ENCODE measurements at places on chromosomes 11 and 22.

GRCh38 chr11:19187833-19188258 lies 13.9 kb downstream of the CSRP3 start:
- DNase-seq: no peak

- no peak for DNase-seq
These were observed 32.7 kb downstream of the PRDM10 start for GRCh38 chr11:129969920-129970319.

DNA sequence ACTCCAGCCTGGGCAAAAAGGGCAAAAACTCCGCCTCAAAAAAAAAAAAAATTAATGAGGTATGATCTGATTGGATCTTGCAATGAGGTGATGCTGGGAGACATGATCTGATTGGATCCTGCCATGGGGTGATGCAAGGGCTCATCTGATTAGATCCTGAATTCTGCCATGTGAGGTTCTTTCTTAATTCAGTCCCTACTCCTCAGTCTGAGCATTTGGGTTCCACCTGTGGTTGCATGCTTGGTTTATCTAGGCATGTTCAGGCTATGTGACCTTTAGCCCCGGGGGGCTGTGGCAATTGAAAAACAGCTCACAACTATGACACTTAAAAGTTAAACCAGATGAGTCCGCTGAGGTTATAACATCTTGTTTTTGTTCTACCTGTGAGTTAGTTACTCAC lies 4.8 kb upstream of the TRIM6 start:
- no peak for DNase-seq

DNA sequence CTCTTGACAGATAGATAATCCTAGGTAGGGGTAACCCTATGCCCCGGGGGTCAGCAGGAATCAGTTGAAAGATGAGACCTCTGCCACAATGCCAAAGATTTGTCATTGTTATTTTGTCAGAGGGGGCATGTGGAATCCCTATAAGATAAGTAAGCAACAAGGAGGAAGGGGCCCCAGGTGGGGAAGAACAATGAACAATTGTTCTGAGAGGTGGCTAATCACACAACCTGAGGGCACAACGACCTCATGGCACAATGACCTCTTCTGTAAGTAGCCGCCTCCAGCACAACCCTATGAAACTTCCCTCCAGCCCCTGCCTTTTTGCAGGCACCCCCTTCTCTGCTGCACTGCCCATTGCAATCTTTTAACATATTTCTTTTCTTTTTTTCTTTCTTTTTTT lies 11.8 kb upstream of the FBLN1 start:
- DNase-seq: no peak

DNA sequence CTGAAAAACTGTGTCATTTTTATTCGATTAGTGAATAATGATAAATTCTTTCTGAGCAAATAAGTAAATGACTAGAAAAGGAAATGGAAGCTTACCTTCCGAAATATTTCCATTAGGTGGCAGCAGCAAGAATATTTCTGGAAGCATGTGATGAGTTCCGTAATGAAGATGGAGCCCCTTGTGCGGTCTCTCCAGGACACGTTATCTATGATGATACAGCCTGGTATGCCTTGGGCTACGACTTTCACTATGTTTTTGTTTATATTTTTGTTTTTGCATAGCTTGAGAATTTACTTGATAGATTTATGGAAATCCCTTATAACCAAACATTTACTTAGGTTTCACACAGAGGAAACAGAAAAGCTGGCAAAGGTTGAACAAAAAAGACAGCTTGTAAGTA lies 25.7 kb downstream of the CASP5 start:
- DNase-seq: no peak

DNA sequence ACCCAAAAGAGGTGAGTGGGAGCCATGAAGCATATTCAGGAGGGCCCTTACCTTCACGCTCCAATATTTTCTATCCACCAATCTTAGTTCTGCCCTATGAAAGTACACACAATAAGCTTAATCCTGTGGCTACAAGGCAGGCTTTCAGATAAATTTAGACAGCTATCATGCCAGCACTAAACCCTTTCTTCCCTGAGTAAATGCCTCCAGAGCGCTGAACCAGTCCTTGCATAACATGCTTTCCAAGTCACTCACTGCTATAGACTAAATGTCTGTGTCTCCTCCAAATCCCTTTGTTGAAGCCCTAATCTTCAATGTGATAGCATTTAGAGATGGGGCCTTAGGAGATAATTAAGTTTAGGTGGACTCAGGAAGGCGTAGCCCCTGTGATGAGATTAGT lies 50.3 kb upstream of the FIBIN start:
- no peak for DNase-seq

DNA sequence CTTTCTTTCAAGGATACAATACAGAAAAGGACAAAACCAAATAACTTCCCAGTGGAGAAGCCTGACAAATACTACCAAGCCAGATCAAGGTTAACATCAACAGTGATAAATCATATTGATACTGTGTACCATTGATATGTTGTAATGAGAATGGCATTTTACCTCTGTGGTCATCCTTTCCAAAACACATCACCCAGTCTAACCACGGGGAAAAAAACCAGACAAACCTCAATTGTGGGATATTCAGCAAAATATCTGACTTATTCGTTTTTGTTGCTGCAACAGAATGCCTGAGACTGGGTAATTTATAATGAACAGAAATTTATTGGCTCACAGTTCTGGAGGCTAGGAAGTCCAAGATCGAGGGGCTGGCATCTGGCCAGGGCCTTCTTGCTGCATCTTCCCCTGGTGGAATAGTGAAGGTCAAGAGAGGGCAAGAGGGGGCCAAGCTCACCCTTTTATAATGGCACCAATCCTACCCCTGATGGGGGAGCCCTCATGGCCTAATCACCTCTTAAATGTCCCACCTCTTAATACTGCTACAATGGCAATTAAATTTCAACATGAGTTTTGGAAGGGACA lies 66.1 kb downstream of the FAM76B start:
- no peak for DNase-seq

DNA sequence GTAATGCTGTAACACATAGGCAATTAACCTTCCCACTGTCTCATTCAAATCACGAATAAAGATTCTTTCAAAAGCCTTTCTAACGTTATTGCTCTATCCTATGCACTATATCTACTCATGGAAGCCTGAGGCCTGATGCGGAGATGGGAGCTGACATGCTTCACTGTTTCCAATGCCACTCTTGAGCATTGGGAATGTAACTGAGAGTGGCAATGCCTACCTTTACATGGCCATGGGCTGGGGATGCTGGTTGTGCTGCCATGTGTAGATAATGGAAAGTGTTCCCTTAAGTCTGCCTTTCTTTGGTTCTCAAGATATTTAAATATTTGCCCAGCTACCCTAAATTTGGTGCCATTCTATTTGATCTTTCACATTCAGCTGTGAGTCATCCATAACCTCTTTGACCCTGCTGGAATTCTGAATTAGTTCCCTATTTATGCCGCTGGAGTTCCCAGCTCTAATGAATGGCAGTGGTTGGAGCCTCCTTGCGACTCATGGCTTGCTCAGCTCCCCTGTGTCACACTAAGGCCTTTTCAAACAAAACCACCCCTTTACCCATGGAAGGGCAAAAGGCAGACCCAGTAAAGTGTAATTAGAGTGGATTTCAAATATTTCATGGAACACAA lies 21.4 kb upstream of the DKK3 start:
- DNase-seq: no peak

DNA sequence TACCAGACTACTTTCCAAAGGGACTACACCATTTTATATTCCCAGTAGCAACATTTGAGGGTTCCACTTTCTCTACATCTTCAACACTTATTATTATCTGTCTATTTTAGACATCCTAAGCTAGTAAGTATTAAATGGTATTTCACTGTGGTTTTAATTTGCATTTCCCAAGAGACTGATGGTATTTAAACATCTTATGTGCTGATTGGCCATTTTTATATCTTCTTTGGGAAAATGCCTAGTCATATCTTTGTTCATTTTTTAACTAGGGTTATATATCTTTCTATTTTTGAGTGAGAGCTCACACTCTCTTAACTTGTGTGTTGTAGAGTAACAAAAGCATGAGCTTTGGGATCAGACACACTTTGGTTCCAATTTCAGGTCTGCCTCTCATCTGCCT lies 73.7 kb downstream of the PRCP start:
- no peak for DNase-seq

- DNase-seq: no peak
These were observed 31.6 kb downstream of the SIK2 start for GRCh38 chr11:111633756-111634362.

- peak; percentile 60 for DNase-seq
These were observed 11.0 kb upstream of the SLC5A4 start for GRCh38 chr22:32265882-32266767.

DNA sequence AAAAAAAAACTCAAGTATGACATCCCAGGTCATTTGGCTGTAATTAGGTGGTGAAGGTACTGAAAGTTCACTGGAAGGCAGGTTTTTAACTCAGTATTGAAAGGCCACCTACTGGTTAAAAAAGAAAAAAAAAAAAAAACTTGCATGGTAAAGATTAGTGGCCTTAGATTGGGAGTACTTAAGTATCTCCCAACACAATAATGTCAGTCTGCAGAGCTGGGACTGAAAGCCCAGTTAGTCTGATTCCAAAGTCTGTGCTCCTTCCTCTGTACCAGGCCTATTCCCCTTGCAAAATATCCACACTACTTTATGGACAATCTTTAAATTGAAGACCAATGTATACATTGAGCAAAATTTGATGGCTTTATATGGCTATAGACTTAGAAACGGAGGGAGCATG lies 85.5 kb downstream of the NOX4 start:
- no peak for DNase-seq

- no peak for DNase-seq
These were observed 51.4 kb downstream of the SPECC1L start for GRCh38 chr22:24321999-24322398.

- no peak for DNase-seq
These were observed 380.8 kb upstream of the CADM1 start for GRCh38 chr11:115884800-115885534.

DNA sequence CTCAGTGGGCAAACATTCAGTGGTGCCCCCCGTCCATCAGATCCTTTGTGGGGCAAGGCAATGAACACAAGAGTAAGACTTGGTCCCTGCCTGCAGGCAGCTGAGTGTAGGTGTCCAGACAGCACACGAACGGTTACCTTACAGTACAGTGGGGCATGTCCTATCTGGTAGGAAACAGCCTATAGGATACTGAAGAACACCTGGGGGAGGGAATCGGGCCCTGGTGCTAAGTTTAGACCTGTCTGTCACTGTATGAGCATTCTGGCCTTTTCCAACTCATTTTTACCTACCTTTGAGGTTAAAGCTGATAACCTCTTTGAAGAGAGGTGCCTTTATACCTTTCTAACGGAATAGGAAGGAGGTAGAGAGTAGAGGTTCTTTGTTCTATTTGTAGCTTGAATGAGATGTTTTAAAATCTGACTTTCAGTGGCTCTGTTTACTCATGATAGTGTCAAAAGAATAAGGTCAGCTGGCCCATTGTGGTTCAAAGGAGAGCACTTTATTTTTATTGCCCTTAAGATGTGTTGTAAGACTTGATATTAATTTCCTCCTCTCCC lies 8.9 kb downstream of the ZNRF3 start:
- DNase-seq: no peak

- DNase-seq: no peak
These were observed 1.4 kb downstream of the TSPAN4 start for GRCh38 chr11:843818-844692.

- no peak for DNase-seq
These were observed 3.2 kb upstream of the PLA2G3 start for GRCh38 chr22:31143537-31143936.

DNA sequence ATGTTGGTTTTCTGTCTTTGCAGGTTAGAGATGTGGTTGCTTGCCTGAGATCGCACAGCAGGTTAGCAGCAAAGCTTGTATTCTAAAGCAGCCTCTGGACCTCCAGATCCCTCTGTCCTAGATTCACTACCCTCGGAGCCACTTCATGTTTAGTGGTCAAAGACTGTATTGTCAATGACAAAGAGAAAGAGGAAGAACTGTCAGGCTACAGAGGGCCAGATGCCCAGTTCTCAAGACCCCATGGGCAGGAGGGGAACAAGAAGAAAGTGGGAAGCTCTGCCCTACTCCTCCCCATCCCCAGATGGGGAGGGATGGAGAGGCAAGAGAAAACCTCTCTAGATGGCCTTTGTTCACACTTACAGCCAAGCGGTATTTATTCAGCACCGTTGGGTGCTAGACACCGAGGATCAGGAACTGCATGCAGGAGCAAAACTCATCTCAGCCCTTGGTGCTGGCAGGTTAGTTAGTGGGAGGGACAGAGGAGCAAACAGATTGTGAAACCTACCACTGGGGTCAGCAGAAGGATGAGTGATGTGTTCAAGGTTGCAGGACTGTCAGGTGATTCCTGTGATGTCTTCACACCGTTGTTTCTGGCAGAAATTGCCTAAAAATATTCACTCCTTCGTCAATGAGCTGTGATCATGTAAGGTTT lies 38.3 kb upstream of the PTPRJ start:
- DNase-seq: no peak

- DNase-seq: no peak
These were observed 398 bp upstream of the CRACR2B start for GRCh38 chr11:827146-827896.

DNA sequence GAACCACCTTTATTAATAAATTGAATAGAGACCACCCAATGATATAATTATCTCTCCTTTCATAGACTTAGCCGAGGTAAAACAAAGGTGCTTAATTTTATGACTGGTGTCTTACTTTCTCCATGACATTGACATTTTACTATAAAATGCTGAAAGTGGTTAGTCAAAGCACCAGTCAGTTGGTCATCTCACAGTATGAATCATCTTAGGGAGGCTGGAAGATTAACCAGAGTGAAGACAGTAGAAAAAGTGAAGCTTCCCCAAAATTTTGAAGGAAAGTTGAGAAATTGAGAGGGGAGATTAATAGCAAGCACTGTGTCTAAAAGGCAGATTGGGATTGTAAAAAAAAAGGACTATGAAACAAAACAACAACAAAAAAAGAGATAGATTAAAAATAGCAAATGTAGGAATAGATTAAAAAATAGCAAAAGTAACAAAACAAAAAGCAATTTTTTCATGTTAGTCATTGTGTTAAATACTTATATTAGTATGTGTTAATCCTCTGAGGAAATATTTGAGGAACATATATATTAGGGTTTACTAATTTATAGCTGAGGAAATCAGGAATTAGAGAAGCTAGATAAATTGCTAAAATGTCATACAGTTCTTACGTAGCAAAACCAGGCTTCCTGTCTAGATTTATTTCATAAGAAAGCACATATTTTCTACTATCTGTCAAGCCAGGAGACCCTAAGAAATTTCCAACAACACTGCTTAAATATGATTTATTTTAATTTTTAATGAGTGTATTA lies 557.3 kb upstream of the ANO5 start:
- DNase-seq: no peak

DNA sequence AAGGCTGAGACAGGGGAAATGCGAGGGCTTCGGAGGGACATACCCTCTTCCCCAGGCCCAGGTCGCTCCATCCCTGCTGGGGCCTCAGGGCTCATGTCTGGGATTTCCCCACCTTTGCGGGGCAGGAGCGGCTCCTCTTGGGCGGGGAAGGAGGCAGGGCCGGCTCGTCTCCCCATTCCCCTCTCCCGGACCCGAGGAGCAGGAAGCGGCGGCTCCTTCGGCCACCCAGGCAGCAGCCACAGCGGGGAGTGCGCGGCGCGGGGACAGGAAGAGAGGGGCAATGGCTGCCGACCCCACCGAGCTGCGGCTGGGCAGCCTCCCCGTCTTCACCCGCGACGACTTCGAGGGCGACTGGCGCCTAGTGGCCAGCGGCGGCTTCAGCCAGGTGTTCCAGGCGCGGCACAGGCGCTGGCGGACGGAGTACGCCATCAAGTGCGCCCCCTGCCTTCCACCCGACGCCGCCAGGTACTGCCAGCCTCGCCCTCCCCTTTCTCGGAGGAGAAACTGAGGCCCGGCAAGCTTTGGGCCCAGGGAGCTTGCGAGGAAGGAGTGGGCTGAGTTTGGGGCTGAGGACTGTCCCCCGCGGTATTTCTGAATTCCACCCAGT lies at the start of gene ANKK1:
ANKK1 (plus strand) TSS at position 175 of the 607 bp plus-strand sequence; CDS start at position 281, 106 bp downstream.
- DNase-seq: no peak
